GM12892 (cell line): ENCODE measurements at places on chromosomes 3 and 15.

DNA sequence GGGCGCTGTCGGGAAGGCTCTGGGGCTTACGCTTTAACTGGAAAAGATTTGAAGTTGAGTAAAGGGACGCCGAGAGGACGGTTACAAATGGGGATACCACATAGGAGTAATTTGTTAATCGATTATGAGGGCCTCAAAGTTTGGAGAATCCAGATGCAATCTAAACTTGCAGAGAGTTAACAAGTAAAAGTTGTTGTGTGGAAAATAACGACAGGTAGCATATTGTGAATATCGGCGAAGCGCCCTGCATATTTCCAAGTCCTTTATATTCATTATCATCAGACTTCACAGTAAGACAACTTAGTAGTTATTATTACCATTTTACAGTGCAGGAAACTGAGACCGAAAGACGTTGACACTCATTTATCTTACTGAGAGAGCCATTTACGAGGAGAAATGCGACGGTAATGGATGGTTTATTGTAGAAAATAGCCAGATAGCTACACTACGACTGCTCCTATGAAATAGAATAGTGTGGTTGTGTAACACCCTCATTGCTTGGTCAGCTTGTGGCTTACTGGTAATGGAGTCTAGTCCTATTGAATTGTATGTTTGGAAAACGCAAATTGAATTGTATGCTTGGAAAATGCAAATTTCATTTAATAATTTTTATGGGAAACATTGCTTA lies 700 bp downstream of the MKRN2 start:
- no peak for DNase-seq

DNA sequence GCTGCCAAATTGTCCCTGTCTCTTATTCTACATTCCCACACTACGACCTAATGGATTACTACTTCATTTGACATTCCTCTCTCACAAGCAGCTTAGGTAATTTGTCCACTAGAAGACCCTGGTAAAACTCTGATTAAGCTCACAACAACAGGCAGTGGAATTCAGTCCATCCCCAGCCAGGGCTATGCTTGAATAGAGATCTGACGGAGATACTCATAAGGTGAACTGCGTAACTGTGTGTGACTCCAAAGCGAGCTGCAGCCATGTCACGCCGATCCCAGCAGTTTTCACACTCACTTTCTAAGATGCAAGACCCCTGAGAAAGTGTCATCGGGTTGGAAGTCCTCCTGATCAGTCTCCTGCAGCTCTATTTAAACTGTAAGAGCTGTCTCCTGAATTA lies 25.7 kb upstream of the ROBO2 start:
- DNase-seq: no peak

- DNase-seq: no peak
These were observed 9.3 kb upstream of the PRICKLE2 start for GRCh38 chr3:64234571-64234970.

GRCh38 chr15:90664650-90665287 lies 52.4 kb upstream of the BLM start:
- DNase-seq: no peak

GRCh38 chr3:30676424-30677346 lies 70.3 kb downstream of the TGFBR2 start:
- DNase-seq: no peak

DNA sequence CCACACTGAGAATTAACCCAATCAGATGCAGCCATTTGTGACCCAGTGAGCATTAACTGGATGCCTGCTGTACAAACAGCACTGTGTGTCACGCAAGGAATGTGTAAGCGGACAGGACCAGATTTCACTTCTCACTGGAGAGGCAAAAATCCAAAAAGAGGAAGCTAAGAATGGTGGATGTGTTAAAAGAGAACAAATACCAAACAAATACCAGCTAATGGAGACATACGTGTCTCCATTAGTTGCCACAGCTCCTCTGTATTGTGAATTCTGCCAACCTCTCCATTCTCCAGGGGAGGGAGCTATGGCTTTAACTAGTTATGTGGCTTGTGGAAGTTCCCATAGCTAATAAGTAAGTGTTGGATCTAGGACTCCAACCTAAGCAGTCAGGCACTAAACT lies 2.6 kb downstream of the LTF start:
- DNase-seq: no peak

DNA sequence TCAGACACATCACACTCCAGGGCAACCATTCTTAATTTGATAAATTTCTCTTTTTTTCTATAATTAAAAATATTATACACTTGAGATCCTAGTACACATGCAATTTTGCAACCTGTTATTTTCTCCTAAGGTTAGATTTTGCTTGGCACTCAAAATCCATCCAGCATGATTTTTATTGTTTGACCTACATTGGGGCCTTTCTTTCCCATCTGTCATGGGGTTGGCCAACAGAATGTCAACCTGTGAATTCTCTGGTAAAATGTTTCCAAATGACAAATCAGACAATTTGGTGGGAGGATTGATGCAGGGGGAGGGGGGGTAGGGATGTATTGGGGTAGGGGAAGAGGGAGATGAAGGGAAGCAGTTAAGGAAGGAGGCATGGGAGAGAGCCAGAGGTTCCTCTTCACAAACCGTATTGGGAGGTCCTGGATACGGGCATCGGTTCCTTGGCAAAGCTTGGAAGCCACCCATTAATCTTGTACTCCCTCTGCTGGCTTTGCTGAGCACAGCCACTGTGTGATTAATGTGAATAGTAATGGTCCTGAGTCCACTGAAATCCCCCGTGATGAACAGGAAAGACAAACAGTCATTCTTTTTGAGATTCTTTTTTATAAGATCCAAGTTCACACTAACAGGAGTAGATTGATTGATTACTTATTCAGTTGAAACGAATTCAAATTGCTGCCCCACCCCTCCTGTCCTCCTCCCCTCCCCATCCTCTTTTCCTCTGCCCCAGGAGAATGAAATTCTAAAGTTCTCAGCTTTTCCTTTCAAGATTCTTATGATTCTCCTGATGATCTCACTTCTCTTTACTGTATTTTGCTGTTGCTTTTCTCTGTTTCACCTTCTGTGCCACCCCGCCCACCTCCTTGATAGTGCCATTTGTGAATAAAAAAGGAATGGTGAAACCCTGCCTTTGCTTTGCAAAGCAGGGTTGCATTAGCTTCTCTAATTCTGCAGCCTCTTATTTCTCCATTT lies 82.2 kb upstream of the SLC25A26 start:
- DNase-seq: no peak

DNA sequence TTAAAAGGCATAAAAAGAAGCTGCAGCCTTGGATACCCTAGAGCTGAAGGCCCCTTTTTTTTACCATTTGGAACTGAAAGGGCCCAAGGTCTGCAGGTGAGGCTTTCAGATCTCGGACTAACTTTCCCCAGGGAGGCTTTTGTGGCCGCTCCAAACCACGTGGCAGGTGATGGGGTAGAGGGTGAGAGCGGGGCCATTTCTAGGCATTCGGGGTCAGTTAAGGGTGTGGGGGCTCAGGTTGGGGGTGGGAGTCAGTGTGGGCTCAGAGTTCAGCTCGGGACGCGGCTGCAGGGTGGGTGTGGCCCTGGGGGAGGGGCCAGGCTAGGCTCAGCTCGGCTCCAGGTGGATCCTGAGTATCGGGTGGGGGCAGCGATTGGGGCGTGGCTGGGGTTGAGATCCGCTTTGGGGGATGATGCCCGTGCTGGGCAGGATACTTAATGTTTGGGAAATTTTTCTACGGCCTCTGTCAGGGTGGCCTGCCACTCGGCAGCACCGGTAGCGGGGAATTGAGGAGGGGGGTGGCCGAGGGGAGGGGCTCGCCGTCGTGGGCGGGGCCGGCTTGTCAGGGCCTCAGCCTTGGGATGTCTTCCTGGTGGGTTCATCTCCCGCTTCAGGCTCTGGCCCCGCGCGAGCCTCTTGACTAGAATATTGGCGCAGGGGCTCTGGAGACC lies 2.5 kb downstream of the KLF13 start:
- DNase-seq: no peak

DNA sequence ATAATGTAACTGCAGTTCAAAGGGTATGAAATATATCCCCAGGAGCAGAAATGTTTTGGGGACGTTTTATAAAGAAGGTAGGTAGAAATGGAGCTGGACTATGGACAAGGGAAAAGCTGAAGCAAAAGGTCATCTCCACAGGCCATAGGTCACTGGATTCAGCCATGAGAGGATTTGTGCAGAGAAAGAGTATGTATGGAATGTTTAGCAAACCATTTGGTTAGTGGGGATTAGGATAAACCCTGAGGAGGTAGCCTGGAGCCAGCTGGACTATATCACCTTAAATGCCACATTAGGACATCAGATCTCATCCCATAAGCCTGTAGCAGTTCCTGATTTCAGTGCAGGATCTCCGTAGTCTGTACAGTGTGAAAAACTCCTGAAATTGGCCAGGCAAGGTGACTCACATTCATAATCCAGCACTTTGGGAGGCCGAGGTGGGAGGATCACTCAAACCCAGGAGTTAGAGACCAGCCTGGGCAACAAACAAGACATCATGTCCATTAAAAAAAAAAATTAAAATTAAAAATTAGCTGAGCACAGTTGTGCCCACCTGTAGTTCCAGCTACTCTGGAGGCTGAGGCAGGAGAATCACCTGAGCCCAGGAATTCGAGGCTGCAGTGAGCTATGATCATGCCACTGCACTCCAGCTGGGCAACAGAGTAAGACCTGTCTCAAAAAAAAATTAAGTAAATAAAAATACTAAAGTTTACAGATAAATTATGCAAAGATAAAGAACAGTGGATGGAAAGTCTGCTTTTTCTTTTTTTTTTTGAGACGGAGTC lies 4.7 kb downstream of the IP6K1 start:
- no peak for DNase-seq

DNA sequence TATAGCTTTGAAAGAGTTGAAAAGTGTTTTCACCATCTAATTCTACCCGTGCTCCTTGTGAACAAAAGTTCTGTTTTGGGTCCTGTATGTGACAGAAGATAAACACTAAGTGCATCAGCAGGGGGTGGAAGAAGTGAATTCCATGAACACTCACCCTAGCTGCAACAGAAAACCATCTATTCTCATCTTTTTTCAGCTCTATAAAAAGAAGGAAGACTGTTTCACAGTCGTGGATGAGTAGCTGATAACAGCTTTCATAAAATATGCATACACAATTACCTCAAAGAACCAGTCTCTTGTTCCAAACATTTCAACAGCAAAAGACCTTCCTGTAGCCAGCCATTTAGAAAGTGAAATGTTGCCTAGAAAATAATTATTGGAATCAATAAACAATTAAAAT lies 281.7 kb upstream of the RASGRP1 start:
- no peak for DNase-seq

DNA sequence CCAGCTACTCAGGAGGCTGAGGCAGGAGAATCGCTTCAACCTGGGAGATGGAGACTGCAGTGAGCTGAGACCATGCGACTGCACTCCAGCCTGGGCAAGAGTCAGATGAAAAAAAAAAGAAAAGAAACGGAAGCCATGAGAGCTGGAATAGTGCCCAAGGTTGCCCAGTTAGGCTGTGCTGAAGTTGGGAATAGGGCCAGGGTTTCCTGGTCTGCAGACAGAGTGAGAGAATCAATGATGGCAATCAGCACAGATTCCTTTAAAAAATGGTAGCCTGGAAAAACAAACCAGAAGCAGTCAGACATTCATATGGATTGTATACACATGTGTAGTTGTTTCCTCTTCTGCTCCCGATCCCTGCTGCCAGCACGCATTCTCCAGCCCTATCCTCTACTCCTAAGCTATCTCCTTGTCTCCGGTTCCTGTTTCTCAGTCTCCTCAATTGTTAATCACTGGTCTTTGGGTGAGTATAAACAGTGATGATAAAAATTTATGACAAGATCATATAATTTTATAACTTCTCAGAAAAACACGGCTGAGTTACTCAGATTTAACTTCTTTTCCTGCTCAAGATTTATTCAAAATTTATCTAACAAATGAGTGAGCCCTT lies 316.2 kb upstream of the UMPS start:
- DNase-seq: no peak

DNA sequence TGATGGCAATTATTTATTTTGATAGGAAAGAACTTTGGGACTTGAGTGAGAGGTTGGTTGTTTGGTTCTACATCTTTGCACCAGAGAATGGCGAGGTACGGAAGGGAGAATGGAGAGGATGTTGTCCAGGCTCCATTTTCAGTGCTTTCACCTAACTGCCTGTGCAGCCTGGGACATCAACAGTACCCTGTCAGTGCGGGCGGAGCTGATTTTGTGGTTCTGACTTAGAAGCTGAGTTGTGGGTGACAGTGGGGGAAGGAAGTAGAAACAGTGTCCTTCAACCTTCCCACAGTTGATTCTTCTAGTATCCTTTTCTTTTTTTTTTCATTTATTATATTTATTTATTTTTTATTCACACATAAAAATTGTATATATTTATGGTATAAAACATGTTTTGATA lies 95.3 kb downstream of the TIGIT start:
- no peak for DNase-seq

GRCh38 chr3:192409838-192410683 lies 317.3 kb downstream of the FGF12 start:
- no peak for DNase-seq

- no peak for DNase-seq
These were observed 56.9 kb downstream of the FLNB start for GRCh38 chr3:58064923-58065638.

DNA sequence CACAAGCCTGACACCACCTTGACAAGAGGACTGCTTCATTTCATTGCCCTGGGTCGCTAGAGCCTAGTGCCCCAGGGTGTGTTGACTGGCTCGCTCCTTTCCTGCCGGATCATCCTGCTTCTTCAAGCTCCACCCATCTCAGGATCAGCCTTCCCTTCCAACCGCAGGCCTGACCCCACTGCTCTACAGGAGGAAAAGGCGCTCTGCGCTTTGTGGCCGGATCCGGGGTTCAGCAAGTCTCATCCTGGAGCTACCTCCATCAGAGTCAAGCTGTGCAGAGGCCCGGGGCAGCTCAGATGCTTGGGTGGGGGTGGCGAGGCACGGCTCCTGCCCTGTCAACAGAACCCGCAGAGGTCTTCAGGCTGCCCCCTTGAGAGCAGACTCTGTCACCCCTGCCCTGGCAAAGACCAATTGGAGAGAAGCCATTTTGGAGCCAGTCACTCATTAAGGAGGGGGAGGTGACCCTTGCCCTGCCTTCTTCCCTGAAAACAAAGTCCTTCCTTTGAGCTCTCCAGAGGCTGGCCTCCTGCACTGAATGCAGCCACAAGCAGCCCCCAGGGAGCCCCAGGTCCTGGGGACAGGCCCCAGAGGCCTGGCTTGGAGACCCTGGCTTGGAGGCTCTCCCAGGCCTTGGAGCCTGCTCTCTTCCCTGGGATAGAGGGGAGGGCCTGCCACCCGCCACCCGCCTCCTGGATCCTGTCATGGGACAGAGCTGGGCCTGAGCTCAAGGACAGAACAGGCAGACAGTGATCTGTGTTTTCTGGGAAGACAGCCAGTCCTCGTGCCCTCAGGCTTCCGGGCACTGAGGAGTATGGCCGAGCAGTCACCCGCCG lies 80.3 kb downstream of the CPN2 start:
- DNase-seq: no peak

- no peak for DNase-seq
These were observed 136.7 kb upstream of the TLE3 start for GRCh38 chr15:70234256-70234905.
